Astrocyte of the spinal cord (primary cell): ENCODE measurements at places on chromosomes 11 and 22.

DNA sequence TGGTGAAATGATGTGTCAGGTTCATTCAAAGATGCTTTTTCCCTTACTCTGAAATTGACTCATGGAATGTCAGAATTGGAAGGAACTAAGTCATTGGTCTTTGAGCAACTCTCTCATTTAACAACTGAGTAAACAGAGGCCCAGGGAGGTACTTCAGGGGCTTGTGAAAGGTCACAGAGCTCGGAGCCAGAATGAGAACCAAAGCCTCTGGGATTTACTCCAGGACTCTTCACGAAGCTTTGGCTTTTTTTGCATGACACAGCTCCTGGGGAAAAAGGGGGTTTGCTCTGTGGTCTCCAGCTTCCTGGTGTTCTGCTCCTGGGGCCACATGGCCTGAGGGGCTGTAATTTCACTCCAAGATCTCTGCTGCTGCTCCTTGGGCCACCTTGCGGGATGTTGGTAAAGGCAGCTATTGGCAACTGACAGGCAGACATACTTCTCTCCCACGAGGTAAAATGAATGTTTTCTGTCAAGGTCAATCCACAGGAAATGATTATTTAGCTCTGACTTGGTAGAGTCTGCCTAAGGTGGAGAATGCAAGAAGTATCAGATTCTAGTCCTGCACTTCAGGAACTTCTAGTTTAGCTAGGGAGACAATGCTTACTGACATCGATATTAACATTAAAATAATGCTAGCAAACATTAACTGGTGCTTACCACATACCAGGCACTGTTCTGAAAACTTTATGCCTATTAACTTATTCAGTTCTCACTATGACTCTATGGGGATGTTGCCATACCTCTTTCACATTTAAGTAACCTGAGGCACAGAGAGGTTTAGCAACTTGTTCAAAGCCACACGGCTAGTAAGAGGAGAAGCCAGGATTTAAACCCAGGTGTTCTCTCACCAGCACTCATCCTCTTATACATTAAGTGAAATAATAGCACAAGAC, 16.1 kb downstream of the PKNOX2 start:
- peak; percentile 87 for DNase-seq

GRCh38 chr11:44286268-44286880, 23.6 kb downstream of the ALX4 start:
- no peak for DNase-seq

DNA sequence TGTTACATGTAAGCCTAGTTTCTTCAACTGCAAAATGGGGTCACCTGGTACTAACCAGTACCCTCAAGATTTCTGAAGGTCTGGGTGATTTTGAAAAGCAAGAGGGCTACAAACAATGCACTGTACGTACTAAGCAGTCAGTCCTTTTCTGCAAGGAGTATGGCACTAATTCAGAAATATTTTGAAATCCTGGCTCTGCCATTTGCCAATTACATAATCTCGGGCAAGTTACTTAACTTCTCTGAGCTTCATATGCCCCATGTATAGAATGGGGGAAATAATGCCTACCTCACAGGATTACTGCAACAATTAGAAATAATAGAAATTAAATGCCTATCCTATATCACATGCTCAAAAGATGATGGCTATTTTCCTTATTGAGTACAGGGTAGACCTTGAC, 60.7 kb upstream of the CCDC89 start:
- no peak for DNase-seq

GRCh38 chr11:11582011-11582701, 39.6 kb downstream of the GALNT18 start:
- no peak for DNase-seq

DNA sequence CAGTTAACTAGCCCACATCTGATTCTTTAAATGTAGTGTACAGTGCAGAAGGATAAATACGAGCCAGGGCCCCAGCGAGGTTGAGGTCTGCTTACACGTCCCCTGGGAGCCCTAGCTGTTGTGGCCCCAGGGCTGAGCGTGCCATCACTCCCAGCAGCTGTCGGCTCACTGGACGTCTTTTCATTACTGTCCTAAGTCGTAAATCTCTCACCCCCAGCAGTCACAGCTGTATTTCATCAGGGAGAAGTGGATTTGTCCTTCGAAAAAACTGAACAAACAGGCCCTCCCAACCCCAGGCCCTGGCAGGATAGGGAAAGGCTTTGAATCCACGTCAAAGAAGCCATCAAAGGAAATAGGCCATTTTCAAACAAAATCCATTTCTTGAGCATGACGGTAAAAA, 110.4 kb upstream of the CSNK2A3 start:
- no peak for DNase-seq

DNA sequence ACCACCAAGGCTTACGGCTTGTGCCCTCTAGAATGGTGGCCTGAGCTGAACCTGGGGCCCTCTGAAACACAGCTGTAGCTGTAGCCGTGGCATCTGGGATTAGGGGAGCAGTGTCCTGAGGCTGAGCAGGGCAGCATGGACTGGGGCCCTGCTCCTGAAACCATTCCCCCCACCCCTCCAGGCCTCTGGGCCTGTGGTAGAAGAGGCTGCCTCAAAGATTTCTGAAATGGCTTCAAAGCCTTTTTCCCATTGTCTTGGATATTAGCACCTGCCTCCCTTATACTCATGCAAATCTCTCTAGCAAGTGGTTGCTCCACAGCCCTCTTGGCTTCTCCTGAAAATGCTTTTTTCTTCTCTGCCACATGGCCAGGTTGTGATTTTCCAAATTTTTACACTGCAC, 106.9 kb downstream of the CTNND1 start:
- DNase-seq: no peak

DNA sequence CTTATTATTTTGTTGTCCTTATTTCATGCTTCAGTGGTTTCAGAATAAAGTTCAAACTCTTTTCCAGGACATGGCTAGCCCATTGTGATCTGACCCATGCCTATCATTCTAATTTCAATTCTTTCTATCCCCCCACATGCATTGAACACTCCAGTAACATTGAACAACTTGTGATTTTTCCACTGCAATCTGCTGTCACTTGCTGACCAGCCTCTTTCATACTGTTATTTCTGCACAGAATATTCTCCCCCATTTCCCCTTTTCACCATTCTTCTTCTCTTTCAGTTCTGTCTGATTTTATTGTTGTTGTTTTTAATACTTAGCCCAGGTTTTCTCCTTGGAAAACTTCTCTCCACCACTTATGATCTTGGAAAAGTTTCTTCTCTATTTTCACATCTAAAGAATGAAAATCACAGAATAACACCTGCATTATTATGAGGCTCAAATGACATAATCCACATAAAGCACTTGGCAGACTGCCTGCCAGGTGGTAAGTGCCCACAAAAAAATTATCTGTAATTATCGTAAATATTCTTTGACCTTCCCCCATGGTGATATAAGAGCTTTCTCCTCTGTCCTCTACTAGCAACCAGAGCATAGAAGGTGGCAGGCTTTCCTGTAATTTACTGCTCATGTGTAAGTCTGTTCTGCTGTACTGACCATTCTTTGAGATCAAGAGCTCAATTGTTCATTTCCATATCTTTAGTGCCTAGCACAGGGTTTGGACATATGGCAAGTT, 51.9 kb upstream of the EED start:
- DNase-seq: no peak

- DNase-seq: peak; percentile 81
Measured at GRCh38 chr22:45608763-45609180, 62.9 kb upstream of the ATXN10 start.

DNA sequence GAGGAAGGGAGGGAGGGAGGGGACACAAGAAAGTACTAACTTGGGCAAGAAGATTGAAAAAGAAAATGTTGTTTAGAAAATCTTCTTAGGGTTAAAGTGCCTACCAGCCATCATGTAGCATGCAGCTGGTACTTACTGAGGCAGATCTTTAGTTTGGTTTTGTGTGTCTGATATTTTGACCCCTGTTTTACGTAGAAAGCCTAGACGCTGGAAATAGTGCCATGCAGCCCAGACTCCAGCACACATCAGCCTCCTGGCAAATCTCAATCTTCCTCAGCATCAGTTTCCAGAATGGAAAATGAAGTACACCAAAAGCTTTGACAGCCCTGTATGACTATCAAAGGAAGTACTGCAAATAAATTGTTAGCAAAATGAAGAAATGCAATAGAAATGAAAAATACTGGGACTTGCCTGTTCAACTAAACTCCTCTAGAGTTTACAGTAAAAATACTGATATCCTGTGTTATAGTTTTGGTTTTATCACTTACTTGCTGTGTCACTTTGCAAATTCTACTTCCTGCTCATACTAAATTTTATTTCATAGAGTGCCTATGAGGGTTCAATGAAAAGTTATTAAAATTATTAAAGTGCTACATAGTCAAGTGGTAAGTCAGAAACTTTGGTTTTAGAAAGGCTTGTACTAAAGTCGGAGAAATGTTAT, 7.4 kb downstream of the USP28 start:
- no peak for DNase-seq

DNA sequence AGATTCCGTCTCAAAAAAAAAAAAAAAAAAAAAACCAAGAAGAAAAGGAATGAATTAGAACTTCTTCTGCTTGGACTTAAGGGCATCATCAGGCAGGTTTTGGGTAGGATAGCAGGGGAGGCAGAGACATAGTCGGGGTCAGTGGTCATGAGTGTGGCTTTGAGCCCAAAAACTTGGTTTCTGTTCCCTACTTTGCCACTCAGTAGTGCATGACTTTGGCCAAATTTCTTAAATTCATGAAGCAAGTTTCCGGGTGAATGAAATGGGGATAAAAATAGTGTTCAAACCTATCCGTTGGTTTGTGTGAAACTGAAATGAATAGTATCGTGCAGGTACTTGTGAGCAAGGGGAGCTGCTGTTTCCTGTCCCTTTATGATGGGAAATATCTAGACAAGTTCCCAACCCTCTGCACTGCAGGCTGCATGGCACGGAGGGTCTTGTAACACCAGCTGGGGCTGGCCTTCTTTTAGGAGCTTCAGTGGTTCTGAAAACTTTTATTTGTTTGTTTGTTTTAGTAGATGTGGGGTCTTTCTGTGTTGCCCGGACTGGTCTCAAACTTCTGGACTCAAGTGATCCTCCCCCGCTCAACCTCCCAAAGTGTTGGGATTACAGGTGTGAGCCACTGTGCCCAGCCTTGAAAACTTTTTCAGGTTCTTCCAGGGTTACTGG, 18.4 kb downstream of the NEAT1 start:
- peak; percentile 51 for DNase-seq

DNA sequence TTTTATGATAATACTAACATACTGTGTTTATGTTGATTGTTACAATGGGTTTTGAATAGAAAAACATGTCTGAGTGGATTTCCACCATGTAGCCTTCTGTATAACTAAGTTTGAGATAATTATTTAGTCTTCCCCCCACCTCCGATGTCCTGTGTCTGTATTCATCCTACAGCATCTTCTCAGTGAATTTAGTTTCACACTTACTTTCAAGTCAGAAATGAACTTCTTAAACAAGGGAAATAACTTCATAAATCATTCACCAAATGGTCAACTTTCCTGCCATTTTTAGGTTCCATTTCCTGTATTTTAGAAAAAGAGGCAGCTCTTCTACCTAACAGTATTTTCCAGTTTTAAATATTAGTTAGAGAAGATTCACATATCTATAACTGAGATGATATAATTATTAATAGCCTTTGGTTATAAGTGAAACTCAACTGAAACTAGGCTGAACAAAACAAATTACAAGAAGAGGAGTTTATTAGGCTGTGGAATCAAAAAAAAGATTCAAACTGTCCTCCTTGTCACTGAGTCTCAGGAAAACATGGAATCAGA, 3.5 kb downstream of the OR51B5 start:
- no peak for DNase-seq

- no peak for DNase-seq
Measured at GRCh38 chr11:2693271-2694261, 6.2 kb downstream of the KCNQ1OT1 start.

DNA sequence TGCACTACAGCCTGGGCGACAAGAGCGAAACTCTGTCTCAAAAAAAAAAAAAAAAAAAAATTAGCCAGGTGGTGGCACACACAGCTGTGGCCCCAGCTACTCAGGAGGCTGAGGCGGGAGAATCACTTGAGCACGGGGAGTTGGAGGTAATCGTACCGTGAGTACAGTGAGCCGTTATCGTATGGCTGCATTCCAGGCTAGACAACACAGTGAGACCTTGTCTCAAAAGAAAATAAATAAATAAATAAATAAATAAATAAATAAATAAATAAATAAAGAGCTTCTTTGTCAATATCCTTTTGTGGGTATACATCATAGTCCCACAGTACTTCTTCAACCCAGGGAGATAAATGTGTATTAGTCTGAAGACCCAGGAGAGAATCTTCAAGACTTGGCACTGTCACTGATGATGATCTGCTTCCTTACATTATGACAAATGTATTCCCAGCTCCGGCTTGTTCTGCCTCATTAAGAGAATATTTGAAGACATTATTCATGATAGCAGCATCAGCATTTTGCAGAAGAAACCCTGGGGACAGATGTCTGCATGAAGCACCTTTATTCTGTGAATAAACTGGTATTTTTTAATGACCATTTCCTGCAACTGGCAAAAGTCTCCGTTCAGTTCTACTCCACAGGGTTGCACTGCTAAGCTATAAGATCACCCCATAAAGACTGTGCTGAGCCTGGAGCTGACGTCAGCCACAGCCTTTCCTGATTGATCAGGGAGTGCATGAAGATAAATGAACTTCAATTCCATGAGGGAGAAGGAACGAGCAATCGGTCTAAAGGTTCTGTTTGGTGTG, 1.6 kb upstream of the ACY3 start:
- DNase-seq: no peak

- DNase-seq: no peak
Measured at GRCh38 chr11:35990170-35990569, 46.3 kb downstream of the LDLRAD3 start.

- no peak for DNase-seq
Measured at GRCh38 chr11:100791860-100792259, 104.8 kb downstream of the ARHGAP42 start.

GRCh38 chr11:118939953-118940598, 14.3 kb upstream of the BCL9L start:
- DNase-seq: no peak

GRCh38 chr11:122882857-122883645, 492 bp downstream of the JHY start:
- DNase-seq: no peak

DNA sequence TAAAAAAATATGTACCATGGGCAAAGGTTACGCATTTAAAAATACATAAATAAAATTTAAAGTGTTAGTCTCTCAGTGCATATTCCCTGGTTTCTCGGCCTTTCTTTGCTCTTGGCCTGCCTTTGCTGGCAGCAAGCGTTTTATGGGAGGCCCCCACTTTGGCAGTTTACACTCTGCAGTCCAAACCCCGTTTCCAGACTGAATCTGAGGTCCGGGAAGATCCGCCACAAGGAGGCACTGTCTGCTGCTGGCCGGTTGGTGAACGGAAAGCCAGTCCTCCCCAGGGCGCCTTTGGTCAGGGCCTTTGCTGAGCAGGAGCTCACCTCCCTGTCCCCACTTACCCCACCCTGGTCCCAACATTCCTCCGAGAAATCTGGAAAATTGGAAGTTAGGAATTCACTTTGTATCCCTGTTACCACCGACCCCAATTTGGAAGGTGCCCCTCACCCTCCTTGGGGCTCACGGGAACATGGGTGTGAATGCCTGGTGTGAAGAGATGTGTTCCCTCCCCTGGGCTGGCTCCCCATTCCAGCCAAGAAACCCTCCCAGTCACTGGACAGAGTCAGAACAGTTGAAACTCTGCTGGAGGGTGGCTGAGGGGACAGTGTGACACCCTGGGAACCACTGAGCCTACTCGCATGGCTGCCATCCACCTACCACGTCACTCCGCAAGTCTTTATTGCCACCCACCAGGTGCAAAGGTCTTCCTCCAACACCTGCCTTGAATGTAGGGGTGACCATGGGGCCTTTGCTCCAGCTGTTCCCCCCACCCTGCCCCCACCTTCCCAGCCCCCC, 9.4 kb upstream of the SF1 start:
- peak; percentile 32 for DNase-seq

GRCh38 chr11:19436932-19437331, 196.2 kb upstream of the E2F8 start:
- DNase-seq: no peak

GRCh38 chr11:123159183-123159857, 35.7 kb downstream of the CLMP start:
- DNase-seq: no peak
